GM12892 (cell line): ENCODE measurements at places on chromosomes 1 and 21.
A peak's percentile ranks its signal among the peaks of the same experiment; 100 is the strongest.

GRCh38 chr1:181767001-181767708 lies 283.8 kb downstream of the CACNA1E start:
- DNase-seq: no peak

GRCh38 chr1:154151311-154151710 lies 3.6 kb downstream of the NUP210L start:
- no peak for DNase-seq

GRCh38 chr1:229381234-229381633 lies 38.4 kb upstream of the CCSAP start:
- no peak for DNase-seq

GRCh38 chr1:101366513-101367215 lies 129.8 kb downstream of the S1PR1 start:
- no peak for DNase-seq

DNA sequence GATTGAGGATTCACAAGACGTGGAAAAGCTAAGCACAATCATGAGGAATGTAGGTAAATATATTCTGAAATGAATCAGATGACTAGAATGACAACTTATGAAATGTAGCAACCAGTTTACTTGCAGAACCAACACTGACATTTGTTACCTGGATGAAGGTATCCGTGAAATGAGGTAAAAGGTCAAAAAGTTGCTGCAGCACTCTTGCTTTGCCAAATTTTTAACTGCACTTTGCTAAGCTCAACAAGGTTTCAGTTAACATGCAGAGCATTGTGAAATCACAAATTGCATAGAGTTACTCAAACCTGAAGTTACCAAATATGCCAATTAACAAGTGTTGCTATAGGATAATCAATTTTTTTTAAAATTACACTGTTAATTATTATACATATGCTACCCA lies 1280.1 kb downstream of the KCNT2 start:
- DNase-seq: no peak

- no peak for DNase-seq
These were observed 5.1 kb upstream of the PARK7 start for GRCh38 chr1:7956218-7957032.

GRCh38 chr1:232319518-232320210 lies 310.3 kb downstream of the SIPA1L2 start:
- DNase-seq: no peak

DNA sequence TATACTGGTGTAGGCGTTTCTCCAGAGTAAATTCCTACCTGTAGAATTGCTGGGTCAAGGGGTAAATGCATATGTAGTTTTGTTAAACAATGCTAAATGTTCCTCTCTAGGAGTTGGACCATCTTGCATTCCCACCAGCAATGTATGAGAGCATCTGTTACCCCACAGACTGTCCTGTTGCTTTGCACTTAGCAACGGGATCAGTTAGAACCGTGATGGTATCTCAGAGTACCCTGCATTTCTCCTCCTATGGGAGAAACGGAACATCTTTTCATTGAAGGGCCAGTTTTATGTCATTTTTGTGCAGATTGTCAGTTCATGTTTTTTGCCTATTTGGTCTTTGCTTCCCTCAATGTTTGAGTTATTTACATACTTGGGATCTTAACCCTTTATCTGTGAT lies 18.0 kb upstream of the RIPPLY3 start:
- DNase-seq: no peak

- no peak for DNase-seq
These were observed 96.3 kb upstream of the PDC start for GRCh38 chr1:186557147-186557777.

GRCh38 chr21:44490816-44491215 lies 35.5 kb downstream of the LRRC3 start:
- no peak for DNase-seq

DNA sequence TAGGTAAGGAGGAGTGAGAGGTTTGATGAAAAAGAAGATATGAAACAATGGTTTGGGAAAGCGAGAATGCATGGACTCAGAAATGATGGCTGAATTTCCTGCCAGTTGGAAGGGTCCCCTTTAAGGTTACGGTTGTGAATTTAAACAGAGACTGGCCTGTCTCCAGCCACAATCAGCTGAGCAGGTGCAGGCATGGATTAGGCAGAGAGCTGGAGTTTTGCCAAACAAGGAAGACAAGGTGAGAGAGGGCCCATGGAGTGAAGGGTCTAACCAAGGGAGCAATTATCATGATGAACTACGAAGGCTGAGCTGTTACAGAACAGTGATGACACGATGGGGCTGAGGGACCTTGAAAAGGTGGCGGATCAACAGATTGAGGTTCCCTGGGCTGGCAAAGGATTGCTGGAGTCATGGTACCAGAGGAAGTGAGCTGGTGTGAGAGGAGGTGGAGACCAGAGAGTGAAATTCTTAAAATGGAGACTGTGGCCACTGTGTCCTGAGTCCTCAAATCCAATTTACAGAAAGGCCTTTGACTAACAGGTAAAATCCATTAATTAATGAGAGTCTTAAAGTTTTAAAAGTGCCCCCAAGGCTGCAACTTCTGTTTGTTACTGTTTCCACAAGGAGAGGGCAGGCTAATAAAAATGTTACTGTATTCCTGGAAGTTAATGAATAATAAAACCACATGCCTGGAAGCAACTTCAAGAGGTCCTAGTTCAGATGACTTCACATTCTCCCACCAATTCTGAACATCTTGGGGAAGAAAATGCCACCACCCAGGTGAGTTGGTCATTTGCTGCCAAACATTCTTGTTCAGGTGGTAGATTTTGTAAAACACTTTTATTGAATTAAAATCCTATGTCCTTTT lies 41.5 kb downstream of the LHX9 start:
- DNase-seq: no peak

DNA sequence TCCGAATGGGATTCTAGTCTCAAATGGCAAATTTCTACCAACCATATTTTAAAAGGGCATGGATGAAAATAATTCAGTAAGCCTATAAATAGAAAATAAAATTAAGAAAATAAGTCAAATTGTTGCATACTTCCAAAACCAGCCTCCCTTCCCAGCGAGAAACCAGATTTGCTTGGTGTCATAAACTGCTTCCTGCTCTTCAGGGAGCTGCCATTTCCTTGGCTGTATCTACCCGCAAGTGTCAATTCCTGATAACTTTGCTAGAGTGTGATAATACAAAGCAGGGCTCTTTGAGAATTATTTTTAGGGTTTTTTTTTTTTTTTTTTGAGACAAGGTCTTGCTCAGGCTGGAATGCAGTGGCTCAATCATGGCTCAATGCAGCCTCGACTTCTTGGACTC lies 62.3 kb downstream of the S1PR1 start:
- DNase-seq: no peak

- no peak for DNase-seq
These were observed 823 bp downstream of the ENAH start for GRCh38 chr1:225651872-225652728.

DNA sequence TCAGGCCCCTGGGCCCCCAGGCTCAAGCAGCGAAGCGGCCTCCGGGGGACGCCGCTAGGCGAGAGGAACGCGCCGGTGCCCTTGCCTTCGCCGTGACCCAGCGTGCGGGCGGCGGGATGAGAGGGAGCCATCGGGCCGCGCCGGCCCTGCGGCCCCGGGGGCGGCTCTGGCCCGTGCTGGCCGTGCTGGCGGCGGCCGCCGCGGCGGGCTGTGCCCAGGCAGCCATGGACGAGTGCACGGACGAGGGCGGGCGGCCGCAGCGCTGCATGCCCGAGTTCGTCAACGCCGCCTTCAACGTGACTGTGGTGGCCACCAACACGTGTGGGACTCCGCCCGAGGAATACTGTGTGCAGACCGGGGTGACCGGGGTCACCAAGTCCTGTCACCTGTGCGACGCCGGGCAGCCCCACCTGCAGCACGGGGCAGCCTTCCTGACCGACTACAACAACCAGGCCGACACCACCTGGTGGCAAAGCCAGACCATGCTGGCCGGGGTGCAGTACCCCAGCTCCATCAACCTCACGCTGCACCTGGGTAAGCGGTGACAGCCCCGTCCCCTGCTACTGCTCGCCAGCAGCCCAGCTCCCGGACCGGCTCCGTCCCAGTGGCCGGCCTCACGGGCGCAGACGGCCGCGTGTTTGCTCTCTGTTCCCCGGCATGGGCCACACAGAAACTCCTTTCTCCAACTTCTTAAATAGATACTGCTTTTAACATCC lies 539 bp downstream of the LAMC1 start:
- peak; percentile 52 for DNase-seq

- DNase-seq: no peak
These were observed 290.9 kb downstream of the HLX start for GRCh38 chr1:221170171-221170570.

- no peak for DNase-seq
These were observed 26.8 kb upstream of the NCAM2 start for GRCh38 chr21:20971296-20971921.

- DNase-seq: no peak
These were observed 8.1 kb upstream of the ZNF687 start for GRCh38 chr1:151273924-151274466.

DNA sequence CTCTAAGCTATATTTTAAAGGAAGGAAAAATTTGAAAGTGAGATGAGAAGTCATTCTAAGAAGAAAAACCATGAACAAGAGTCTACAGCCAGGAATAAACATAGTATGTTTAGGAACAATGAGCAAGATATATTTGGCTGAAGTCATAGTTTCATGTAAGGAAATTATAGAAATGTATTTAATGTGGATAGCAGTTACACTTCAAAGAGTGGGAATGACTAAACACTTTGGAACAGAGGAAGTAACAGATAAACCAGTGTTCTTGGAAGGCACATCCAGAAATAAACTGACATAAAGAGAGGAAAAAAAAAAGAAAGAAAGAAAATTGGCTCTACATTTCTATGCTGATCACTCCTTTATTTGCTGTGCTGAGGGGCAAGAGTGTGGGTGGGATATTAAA lies 18.0 kb downstream of the C8A start:
- DNase-seq: no peak

DNA sequence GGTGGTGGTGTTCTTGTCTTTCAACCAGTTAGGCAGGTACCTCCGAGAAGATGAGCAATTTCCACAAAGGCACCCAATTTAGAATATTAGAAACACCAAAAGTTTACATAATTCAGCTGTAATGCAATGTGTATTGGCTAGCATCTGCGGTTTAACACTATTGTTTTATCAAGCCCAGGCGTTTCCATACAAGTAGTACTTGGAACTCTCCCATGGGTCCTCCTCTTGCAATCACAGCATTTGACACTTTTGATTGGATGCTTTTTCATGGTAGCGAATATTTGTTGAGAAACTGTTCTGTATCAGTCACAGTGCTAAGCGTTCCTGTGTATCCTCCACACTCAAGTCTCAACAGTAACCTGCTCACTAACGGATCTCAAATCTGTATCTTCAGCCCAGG lies 20.1 kb upstream of the MAP1LC3C start:
- no peak for DNase-seq

DNA sequence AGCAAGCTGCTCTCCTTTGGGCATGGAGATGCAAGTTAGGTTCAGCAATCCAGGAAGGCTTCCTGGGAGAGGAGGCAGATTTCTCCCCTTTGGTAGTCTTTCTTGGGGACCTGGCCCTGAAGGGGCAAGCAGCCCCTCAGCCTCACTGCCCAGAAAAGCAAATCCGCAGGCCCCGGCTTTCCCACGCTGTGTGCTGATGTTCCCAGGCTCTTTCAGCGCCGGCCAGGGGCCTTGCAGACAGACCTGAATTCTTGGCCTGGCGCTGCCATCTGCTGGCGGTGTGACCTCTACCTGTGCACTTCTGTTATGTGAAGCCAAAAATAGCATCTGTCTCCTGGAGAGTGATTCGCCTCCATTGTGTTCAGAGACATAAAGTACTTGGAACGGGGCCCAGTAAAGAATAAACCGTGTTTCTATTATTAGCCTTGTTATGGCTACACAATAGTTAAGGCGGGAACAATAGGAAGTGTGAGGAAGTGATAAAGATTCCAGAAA lies 64.8 kb downstream of the ALPL start:
- DNase-seq: no peak

GRCh38 chr1:13702425-13703127 lies 2.6 kb downstream of the PRDM2 start:
- DNase-seq: peak; percentile 34

DNA sequence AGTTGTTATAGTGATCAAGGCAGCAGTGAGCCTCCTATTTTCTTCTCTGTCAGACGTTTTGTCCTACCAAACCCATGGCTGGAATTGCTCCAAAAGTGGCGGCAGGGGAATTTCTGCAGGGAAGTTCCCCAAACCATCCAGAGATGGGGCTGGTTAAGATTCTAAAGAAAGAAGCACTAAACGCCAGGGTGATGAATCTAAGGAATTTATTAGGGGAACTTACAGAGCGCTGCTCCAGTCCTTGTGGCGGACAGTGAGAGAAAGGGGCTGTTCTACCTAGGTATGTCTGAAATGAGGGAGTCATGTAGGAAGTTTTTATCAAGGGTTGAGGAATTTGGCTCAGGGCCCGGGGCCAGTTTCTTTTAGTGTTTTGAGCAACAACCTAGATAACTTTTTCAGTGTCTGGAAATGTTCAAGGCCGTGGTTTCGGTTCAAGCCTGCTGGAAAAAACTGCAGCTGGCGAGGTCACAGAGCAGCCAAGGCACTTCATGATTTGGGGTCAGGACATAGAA lies 222.4 kb upstream of the B3GALT2 start:
- no peak for DNase-seq

- no peak for DNase-seq
These were observed 114.1 kb downstream of the ERG start for GRCh38 chr21:38384238-38384560.

- no peak for DNase-seq
These were observed 18.3 kb upstream of the CAPN8 start for GRCh38 chr1:223683586-223684487.

DNA sequence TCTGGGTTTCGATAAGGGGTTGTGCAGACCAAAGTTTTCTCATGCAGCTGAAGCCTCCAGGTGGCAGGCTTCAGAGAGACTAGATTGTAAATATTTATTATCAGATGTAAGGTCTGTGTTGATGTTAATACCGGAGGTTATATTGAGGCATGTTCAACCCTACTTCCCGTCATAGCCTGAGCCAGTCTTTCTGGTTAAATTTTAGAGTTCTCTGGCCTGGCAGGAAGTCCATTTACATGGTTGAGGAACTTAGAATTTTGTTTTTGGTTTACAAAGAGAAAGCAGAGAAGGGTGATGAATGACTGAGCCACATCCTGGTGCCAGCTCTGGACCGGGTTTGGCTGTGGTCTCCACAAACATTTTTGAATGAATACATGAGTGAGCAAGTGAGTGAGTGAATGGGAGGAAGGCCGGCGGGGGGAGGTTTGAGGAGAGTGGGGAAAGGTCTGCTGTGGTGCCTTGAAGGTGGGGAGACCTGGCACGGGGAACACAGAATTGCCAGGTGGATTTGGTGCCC lies 218.5 kb downstream of the DISC1 start:
- no peak for DNase-seq

DNA sequence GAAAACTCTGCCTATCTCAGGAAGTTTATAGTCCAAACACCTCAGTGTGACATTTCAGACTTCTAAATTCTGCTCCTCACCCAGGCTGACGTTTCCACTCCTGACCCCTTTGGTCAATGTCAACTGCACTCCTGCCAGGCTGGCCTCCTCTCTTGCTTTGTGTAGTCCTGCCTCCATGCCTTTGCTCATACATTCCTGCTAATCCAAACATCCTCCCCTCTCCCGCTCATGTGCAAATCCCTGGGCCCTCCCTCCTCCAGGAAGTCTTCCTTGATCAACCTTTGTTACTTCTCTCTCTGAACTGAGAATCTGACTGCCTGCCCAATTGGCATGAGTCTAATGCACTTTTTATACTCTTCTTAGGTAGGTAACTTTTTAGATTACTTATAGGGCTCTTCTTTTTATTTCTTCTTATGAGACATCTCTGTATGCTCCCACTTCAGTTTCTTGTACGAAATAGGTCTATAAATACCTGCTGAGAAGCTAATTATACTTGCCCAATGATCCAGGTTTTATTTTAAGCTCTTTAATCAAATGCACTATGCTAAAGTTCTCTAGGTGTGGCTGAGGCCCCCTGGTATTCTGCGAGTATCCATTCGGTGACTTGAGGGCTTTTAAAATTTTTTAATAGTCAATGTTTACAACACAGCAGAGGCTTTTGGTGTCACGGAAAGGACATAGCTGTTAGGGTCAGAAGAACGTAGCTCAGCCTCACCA lies 128.1 kb downstream of the PLXNA2 start:
- no peak for DNase-seq
